ENCODE measurements at places on chromosomes 16 and 17.

DNA sequence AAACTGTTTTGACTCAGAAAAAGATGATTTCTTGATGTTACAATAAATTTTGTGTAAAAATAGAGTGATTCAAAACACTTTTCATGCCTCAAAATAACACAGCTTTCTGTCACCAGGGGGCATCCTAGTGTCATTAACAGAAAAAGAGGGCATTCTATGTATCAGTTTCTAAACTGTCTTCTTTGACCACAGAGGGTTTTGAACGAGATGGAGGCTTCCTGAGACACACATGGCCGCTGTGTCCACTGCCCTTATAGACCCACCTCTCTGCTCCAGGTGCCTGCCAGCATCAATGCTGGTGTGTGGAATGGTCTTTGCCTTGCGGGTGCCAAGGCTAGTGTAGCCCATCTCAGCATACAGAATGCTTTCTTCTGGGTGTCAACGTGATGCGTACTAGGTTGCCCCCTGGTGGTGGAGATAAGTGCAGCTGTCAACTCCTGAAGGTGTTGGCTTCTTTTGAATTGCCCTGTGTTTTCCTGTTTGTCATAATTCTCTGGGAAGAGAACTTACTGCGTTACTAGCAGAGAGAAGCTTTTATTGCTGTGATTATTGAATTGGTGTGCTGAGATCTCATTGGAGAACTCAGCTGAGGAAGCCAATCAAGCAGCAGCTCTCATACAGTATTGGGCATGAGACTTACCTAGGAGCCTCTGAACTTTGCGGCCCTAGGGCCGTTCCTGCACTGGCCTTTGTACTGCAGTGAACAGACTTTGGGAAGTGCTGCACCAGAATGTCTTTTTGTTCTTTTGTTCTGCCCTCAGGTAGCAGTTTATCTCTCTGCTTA, 38.6 kb downstream of the USP10 start:
- no peak for DNase-seq

DNA sequence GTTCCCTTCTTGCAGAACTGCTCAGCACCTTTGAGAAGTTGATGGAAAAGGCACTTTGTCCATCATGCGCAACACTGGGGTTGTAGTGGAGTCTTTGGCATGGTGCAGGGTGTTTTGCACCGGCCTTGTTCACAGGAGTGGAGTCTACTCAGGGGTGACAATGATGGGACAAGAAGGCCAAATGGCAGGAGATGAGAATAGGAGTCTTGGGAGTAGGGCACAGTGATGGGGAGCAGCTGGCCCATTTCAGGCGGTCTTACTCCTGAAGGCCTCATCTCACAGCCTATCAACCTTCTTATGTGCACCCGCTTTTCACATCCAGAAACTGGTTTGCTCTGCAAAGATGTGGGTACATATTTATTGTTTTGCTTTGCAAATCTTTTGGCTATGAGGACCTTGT, 13.4 kb upstream of the KCNG4 start:
- no peak for DNase-seq

GRCh38 chr17:69046121-69046807, 14.5 kb downstream of the ABCA9 start:
- DNase-seq: no peak

- no peak for DNase-seq
These were observed 2.8 kb upstream of the ALDH3A2 start for GRCh38 chr17:19645734-19646201.

DNA sequence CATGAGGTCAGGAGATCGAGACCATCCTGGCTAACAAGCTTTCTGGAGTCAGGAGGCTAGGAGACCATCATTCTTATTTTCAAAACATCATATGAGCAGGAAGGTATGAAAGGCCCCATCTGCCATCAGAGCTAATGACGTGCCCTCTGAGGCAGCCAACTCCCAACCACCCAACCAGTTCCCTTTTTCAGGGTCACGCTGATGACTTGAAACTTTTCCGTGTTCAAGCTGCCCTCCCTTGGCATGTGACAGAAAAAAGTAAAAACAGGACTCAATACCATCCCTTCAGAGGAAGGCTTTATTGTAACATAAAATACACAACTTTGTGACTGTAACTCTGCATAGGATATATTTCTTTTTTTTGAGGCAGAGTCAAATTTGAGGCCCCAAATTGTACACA, 4.6 kb upstream of the GHDC start:
- no peak for DNase-seq

GRCh38 chr16:14462811-14463210, 167.2 kb downstream of the PARN start:
- no peak for DNase-seq

DNA sequence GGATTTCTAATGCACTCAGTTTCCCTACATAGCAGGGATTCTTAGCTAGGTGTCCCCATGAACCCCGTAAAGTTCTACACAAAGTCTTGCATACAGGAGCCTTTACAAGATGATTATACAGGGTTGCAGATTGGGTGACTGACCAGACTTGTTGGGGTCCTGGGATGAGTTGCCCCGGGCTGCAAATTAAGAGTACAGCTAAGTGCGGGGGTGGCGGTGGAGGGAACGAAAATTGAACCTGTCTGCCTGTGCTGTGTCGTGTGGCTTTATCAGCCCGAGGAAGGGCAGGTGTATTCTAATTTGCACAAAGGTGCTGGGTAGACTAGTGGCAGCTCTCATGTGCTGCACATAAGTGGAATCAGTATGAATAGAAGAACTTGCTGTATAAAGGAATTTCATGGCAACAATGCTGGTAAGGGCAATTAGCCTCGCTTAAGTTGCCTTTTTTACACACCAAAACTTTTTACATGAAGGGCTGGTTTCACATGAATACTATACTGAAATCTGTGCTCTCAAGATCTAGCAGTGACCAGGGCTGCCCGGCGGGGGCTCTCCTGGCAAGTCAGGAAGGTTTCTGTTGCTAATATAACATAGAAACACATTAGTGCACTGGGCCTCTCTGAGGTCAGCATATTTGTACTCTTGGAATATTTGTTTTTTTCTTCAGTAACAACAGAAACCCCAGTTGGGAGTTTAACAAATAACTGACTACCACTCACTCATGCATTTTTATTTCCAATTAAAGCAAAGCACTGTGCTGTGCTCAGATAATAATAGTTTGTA, 50.7 kb downstream of the ADCY7 start:
- no peak for DNase-seq

DNA sequence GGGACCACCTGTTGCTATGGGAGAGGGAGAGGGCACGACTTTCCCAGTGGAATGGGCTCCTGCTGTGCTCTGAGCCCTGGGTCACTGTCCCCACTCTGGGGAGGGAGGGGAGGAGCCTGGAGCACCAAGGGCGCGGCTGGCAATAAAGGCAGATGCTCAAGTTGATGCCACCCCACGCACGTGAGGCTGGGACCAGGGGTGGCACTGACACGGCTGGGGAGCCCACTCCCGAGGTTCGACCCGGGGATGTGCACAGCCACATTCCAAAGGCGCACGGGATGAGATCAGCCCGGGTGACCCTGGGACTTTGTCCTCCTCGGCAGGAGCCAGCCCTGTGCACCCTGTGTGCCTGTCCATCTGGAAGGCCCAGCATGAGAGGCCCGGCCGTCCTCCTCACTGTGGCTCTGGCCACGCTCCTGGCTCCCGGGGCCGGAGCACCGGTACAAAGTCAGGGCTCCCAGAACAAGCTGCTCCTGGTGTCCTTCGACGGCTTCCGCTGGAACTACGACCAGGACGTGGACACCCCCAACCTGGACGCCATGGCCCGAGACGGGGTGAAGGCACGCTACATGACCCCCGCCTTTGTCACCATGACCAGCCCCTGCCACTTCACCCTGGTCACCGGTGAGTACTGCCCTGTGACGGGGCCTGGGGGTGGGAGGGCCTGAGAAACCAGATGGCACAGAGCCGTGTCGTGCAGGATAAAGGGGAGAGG, at the start of gene ENPP7:
TSS of gene ENPP7 (plus strand) at position 175 of the 715 bp plus-strand sequence. CDS start at position 372, 197 bp downstream.
- no peak for DNase-seq

DNA sequence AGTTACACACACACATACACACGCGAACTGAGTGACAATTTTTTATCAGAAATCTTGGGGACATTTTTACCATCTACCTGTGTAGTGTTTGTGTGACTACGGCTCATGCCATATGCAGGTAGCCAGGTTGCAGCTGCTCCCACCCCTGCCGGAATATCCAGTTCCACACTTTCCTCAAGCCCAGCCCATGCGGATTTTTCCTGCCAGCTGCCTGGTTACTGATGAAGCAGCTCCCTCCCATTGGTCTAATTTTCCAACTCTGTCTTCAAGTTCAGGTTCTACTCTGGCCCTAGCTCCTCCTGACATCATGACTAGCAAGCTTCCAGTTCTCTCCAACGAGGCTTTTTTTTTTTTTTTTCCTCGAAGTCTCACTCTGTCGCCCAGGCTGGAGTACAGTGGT, 4.8 kb downstream of the GSG1L2 start:
- DNase-seq: peak; percentile 61

- no peak for DNase-seq
These were observed 114.6 kb upstream of the NOG start for GRCh38 chr17:56478836-56479447.

- no peak for DNase-seq
These were observed 21.5 kb downstream of the MBTD1 start for GRCh38 chr17:51238255-51238887.

GRCh38 chr17:37361543-37361942, 14.2 kb upstream of the C17orf78 start:
- no peak for DNase-seq

DNA sequence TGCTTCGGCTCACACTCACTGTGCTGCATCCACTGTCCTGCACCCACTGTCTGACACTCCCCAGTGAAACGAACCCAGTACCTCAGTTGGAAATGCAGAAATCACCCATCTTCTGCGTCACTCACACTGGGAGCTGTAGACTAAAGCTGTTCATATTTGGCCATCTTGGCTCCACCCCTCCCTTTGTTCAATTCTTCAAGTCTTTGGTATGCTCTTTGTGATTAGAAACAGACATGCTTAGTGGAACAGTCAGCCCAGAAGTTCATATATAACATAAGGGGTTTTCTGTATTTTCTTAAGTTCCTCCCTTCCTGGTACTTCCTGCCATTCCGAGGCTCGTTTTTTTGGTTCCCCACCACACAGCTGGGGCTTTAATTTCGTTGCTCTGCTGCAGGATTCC, 398.5 kb upstream of the DYNLRB2 start:
- DNase-seq: no peak

DNA sequence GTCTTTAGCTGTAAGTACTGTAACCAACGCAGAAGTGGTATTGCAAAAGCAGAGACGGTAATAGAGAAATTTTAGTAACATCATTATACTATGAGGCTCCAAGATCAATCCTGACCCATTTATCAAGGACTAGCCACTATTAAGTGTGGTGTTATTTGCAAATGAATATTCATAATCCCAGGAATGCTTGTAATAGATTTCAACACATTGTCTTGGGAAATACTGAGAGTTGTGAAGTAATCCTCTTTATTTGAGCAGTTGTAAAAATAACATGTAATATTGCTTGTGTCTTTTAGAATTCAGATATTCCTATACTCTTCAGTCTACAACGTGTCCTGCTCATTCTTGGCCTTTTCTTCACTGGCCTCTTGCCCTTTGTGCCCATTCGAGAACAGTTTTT, 46.4 kb downstream of the GDPD1 start:
- DNase-seq: no peak

GRCh38 chr16:54466233-54466632, 179.6 kb upstream of the IRX3 start:
- no peak for DNase-seq

GRCh38 chr16:58842746-58843145, 108.6 kb upstream of the GOT2 start:
- DNase-seq: no peak

DNA sequence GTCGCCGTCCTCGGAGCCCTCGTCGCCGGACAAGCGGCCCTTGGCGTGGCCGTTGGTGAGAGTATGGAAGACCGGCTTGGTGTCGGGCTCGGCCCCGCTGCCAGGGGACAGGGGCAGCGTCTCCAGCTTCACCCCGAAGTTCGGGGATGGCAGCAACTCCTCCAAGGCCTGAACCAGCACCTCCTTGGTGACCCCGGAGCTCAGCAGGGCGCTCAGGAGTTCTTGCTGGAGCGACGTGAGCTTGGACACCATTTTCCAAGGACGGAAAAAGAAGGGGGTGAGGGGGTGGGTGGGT, 279 bp downstream of the HNF1B start:
- DNase-seq: no peak

- DNase-seq: no peak
These were observed 8.6 kb upstream of the MSLN start for GRCh38 chr16:752007-752312.

- DNase-seq: no peak
These were observed 273.7 kb upstream of the KCNJ16 start for GRCh38 chr17:69801368-69801767.

- DNase-seq: no peak
These were observed 63.3 kb upstream of the CNTNAP4 start for GRCh38 chr16:76213860-76214259.

- DNase-seq: no peak
These were observed 204.9 kb upstream of the FOXF1 start for GRCh38 chr16:86305440-86305839.

GRCh38 chr16:65657071-65657494, 535.2 kb upstream of the CDH11 start:
- no peak for DNase-seq

DNA sequence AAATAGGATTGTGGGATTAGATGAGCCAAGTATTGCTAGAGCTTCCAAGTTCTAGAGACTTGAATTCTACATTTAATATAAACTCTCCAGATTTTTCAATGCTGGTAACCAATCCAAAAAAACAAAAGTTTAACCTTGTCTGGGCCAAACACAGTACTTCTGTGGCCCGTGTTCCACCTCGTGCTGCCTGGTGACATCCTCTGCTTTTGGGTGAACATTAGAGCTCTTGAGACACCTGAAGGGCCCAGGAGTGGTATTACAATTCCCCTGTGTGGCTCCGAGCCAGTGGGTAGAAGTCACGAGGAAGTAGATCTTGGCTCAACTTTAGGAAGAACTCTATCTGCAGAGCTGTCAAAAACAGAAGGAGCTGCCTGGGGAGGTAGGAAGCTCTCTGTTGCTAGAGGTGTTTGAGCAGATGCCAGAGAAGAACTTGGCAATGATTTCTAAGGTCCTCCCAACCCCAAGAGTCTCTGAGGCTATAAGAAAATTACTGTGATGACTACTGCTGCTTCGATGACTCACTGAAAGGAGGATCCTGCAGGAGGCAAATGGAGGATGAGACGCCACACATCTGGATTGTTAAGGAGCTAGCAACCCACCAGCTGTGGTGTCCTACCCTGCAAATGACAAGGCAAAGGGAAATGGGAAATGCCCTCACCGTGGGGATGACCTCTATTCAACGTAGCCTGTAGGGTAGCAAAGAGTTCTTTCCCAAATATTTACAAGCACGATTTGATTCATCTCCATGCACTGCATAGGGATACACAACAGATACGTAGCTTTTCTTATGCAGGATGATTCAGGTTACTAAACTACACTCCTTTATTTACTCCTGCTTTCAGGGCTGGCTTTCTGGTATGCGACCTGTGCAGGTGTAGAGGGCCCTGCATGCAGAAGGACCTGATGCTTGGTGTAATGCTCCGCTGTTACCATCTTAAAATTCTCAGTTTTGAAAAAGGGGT, 45.8 kb upstream of the GAS7 start:
- DNase-seq: no peak

All from H1 (cell line).